ENCODE measurements at places on chromosomes 13 and 19.

GRCh38 chr13:24627946-24628345 is 52.3 kb upstream of the ATP12A start:
- DNase-seq: peak; percentile 4

GRCh38 chr13:45464141-45464686 is 525 bp upstream of the COG3 start:
- no peak for DNase-seq

DNA sequence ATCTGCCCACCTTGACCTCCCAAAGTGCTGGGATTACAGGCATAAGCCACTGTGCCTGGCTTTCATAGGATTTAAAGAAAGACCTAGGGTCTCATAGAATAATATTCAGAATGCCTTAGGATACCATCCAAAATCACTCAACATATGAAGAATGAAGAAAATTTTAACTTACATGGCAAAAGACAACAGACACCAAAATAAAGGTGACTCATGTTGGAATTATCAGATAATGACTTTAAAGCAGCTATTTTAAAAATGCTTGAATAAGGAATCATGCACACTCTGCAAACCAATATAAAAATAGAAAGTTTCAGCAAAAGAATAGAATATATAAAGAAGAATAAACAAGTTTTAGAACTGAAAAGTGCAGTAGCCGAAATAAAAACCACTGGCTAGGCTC is 29.3 kb downstream of the ZNF566 start:
- DNase-seq: no peak

- no peak for DNase-seq
These were observed 41.6 kb downstream of the ARHGAP35 start for GRCh38 chr19:46902402-46902766.

- DNase-seq: no peak
These were observed 112.5 kb downstream of the ZNF486 start for GRCh38 chr19:20279516-20279915.

DNA sequence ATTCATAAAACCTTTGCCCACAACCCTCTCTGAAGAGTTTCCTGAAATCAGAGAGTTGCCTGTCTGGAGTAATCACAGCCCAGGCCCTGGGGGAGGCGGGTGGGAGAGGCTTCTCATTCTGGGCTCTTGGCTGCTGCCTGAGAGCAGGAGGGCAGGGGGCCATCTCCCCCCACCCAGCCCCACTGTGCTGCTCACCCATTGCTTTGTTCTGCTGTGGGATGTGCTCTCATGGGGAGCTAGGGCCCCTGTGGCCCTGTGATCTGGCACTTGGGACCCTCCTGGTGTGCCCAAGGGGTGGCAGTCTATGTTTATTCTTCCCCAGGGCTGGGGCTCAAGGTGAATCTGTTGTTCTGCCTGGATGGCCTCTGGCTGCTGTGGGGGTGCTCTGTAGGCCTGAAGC is 6.1 kb downstream of the KCTD15 start:
- DNase-seq: no peak

DNA sequence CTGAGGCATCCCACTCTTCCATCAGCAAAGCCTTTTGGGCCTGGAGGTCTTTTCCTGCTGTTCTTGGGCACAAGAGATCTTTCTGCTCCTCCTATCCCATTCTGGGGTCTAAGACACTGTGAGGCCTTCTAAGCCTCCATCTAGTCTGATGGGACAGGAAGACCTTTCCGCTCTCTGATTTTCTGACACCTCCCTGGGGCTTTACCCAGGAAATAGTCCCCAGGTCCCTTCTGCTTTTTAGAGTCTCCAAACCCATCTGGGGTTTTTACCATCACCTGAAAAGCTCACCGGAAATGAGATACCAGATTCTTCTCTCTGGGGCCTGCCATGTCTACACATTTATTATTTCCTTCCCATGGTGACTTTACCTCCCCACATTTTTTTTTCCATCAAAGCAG is 21.1 kb downstream of the CLEC17A start:
- no peak for DNase-seq

- no peak for DNase-seq
These were observed 1526.5 kb upstream of the SLC10A2 start for GRCh38 chr13:104592545-104593250.

- no peak for DNase-seq
These were observed 269.1 kb downstream of the ABCC4 start for GRCh38 chr13:95032121-95032520.

- no peak for DNase-seq
These were observed 518.3 kb downstream of the GPC6 start for GRCh38 chr13:93744886-93745285.

- no peak for DNase-seq
These were observed 5.0 kb downstream of the PTOV1 start for GRCh38 chr19:49855676-49856573.

GRCh38 chr19:23528376-23528775 is 133.1 kb upstream of the ZNF91 start:
- DNase-seq: no peak

GRCh38 chr13:96948127-96948526 is 46.1 kb downstream of the OXGR1 start:
- DNase-seq: no peak

GRCh38 chr19:17721821-17722220 is 2.5 kb downstream of the MAP1S start:
- no peak for DNase-seq

GRCh38 chr13:51923983-51924539 is 62.3 kb downstream of the CCDC70 start:
- no peak for DNase-seq

- no peak for DNase-seq
These were observed 463 bp downstream of the PCSK4 start for GRCh38 chr19:1489463-1490310.

- DNase-seq: no peak
These were observed 246.5 kb upstream of the TMTC4 start for GRCh38 chr13:100921139-100921538.

DNA sequence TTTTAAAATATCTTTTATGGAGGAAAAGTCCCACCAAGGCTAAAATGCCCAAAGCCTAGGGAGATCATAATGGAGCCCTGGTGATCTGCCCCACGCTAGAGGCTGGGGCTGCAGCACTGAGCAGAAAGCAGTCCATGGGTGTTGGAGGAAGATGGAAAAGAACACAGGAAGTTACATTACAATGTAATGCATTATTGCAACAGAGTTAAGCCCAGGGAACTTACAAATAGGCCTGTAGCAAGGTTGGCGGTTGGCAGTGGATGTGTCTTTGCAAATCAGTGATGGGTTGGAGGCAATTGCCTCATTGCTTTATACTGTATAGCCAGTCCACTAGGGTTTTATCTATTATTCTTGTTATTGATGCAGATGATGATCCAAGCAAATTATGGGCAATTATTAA is 399.9 kb downstream of the NDFIP2 start:
- DNase-seq: no peak

- DNase-seq: no peak
These were observed 213.8 kb downstream of the KCTD12 start for GRCh38 chr13:76672420-76672819.

DNA sequence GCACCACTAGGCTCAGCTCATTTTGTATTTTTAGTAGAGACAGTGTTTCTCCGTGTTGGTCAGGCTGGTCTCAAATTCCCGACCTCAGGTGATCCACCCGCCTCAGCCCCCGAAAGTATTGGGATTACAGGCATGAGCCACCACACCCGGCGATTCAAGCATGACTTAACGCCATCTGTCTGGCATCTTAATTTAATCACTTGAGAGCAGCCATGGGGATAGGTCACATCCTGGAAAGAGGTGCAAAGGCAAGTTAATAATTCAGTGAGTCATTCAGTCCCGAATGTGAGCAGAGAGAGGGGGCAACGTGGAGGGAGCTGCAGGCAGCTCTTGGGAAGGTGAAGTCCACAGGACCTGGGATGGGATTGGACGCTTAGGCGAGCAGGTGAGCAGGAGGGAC is 31.7 kb upstream of the USP29 start:
- no peak for DNase-seq

All from HAP-1 (cell line).